ENCODE measurements at places on chromosomes 11 and 22.

DNA sequence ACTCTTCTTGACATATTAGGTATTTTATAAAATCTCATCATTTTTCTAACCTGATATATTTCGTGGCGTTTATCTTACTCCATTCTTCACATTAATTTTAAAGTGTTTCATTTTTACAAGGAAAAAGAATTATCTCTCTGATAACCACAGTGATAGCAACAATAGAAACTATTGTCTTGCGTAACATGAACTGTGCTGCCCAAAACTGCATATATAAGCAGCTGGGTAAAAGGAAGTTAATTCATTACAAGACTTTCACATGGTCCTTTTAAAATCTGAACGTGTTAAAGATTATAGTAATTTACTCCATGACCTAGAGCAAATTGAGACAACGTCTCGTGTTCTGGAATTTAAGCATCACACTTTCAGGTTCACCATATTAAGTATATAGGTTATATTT is 210.4 kb upstream of the GRIA4 start:
- DNase-seq: no peak

GRCh38 chr11:19846654-19847305 is 134.1 kb downstream of the NAV2 start:
- no peak for DNase-seq

DNA sequence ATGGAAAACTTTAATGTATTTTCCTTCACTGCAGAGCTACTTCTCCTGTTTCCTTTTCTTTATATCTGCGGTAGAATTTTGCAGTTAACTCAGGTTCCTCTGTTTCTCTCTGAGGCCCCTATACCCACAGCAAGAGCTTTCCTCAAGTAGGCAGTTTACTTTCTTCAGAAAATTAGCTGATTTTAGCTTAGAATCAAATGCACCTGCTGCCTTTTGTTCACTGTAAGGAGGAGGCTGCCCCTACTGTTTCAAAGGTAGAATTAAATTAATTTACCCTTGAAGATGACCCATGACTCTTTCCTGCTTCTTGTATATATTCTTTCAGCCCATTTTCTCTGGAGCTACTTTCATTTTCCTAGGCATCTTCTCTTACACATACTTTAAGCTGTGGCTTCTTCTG is 68.7 kb upstream of the GDPD4 start:
- no peak for DNase-seq

GRCh38 chr22:20464096-20464614 is 26.5 kb upstream of the SCARF2 start:
- no peak for DNase-seq

GRCh38 chr22:27283714-27284113 is 517.8 kb downstream of the MN1 start:
- no peak for DNase-seq

Measured in NCI-H146 (cell line).